ENCODE measurements at places on chromosomes 1 and 21.
A peak's percentile ranks its signal among the peaks of the same experiment; 100 is the strongest.

GRCh38 chr1:184352776-184353175 lies 34.1 kb upstream of the C1orf21 start:
- DNase-seq, result no peak
- H3K4me1 ChIP-seq, result no peaks in the 10 kb centered on the region
- H3K27me3 ChIP-seq, result no peaks in the 10 kb centered on the region
- H3K36me3 ChIP-seq, result no peaks in the 10 kb centered on the region
- no peak overlapping the region for H3K4me3 ChIP-seq
- H3K27ac ChIP-seq, result no peak overlapping the region

GRCh38 chr1:7046314-7046713 lies 261.1 kb downstream of the CAMTA1 start:
- H3K4me3 ChIP-seq, result no peak overlapping the region
- H3K4me1 ChIP-seq, result no peaks in the 10 kb centered on the region
- no peak overlapping the region for H3K27ac ChIP-seq
- no peaks in the 10 kb centered on the region for H3K36me3 ChIP-seq

DNA sequence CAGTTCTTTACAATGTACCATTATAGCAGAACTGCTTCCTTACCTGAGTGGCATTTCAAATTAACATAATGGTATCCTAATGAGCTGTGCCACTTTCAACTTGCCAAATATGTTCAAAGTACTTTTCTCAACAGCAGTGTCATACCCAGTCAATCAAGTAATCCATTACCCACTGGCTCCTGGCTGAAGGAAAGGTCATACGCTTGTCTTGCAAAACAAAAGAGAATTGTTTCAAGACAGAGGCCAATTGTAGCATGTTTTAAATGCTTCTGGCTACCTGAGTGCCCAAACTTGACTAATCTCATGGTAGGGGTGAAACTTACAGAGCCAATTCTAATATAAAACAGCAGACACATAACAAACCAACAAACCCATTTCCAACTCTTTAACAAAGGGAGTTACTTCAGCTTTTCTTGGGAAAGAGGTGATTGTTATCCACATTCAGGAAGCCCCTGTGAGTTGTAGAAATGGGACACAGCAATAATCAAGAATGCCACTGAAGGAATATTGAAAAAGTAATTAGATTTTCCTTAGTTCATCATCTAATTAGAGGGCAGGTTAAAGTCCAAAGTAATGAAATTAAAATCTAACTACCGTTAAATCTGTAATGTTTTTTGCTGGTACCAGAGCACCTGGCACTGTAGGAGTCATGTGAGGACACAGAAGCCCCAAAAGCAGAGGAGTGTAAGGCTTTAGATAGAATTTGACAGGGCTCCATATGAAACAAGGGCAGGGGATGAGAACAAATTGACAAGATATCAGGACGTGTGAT lies 241.9 kb downstream of the RWDD3 start:
- no peaks in the 10 kb centered on the region for H3K36me3 ChIP-seq
- no peaks in the 10 kb centered on the region for H3K27me3 ChIP-seq
- DNase-seq, result no peak
- H3K27ac ChIP-seq, result peak overlapping the region; percentile 89
- H3K4me3 ChIP-seq, result no peak overlapping the region

DNA sequence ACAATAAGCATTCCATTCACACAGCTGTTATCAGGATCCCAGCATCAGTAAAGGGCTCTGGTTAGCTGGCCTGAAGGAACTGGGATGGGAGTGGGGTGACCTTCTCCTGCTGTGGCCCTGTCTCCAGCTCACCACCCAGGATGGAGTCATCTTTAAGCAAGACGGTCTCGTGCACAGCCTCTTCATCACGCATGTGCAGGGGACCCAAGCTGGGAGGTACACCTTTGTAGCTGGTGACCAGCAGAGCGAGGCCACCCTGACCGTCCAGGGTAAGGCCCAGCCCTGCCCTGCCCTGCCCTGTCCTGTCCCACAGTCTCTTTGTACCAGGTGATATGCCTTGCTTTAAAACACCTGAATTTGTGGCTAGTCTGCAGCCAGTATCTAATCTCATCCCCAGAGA lies 24.3 kb downstream of the IGFN1 start:
- H3K4me3 ChIP-seq, result no peak overlapping the region
- H3K4me1 ChIP-seq, result no peaks in the 10 kb centered on the region
- H3K27ac ChIP-seq, result no peak overlapping the region
- no peaks in the 10 kb centered on the region for H3K27me3 ChIP-seq
- H3K36me3 ChIP-seq, result no peaks in the 10 kb centered on the region
- DNase-seq, result no peak

DNA sequence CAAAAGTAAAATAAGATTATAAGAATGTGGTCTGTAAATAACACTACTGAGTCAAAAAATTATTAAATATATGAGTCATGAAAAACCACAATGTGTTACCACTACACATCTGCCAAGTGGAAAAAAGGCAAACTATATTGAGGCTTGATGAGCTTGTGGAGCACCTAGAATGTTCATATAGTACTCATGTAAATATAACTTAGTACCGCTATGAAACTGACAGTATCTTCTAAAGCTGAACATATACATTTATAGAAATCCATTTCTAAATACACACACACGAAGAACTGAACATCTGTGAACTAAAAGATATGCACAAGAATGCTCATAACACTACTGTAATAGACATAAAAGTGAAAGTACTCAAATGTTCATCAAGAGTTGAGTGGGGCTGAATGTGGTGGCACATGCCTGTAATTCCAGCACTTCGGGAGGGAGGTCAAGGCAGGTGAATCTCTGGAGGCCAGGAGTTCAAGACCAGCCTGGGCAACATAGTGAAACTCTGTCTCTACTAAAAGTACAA lies 18.5 kb upstream of the GBP3 start:
- no peak for DNase-seq
- no peaks in the 10 kb centered on the region for H3K4me1 ChIP-seq
- no peak overlapping the region for H3K27ac ChIP-seq
- H3K4me3 ChIP-seq, result no peak overlapping the region

GRCh38 chr1:18479454-18479853 lies 1.3 kb upstream of the KLHDC7A start:
- no peak overlapping the region for H3K4me3 ChIP-seq
- DNase-seq, result no peak
- H3K27ac ChIP-seq, result peak overlapping the region; percentile 84
- no peaks in the 10 kb centered on the region for H3K36me3 ChIP-seq
- H3K27me3 ChIP-seq, result no peaks in the 10 kb centered on the region

GRCh38 chr1:217249857-217250256 lies 381.0 kb downstream of the GPATCH2 start:
- H3K27ac ChIP-seq, result no peak overlapping the region
- DNase-seq, result no peak
- H3K36me3 ChIP-seq, result no peaks in the 10 kb centered on the region
- H3K4me3 ChIP-seq, result no peak overlapping the region
- no peaks in the 10 kb centered on the region for H3K4me1 ChIP-seq

GRCh38 chr1:186653312-186653711 lies 26.9 kb downstream of the PTGS2 start:
- no peaks in the 10 kb centered on the region for H3K36me3 ChIP-seq
- DNase-seq, result no peak
- H3K4me1 ChIP-seq, result no peaks in the 10 kb centered on the region
- H3K27ac ChIP-seq, result no peak overlapping the region
- H3K4me3 ChIP-seq, result no peak overlapping the region

All from breast epithelium (tissue), 4 donors.